ENCODE measurements at places on chromosomes 5 and 9.
A peak's percentile ranks its signal among the peaks of the same experiment; 100 is the strongest.

GRCh38 chr5:7492371-7492770 is 96.4 kb downstream of the ADCY2 start:
- DNase-seq = no peak

- peak; percentile 73 for DNase-seq
Observed at GRCh38 chr9:70438341-70438928, 24.0 kb upstream of the KLF9 start.

DNA sequence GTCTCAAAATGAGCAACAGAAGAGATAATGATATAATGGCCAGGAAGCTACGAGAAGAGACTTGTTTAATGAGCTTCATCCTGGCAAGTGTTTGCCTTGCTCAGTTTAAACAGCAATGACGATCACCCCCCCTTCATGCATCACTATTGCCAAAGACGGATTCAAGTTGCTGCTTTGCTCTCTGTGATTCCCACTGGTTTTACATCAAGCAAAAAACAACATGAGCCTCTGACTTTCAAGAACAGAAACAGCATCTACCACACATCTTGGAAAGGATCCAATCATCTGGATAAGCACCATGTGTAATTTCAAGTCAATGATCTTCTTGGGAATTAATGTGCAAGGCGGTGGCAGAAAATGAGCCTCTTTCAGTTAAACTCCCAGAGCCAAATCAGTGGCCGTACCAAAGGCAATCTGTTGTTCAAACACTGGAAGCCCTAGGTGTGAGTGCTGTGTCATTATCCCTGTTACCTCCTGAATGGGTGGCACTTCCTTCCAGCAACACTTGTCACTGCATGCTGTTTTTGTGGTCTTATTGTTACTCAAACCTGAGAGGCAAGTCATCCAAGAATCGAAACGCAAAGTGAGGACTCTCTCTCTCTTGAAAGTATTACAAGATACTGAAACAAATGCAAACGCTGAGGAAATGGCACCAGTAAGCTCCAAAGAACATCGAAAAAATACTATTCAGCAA is 72.8 kb downstream of the MED27 start:
- no peak for DNase-seq

GRCh38 chr9:78927099-78927940 is 630.4 kb downstream of the PSAT1 start:
- no peak for DNase-seq

DNA sequence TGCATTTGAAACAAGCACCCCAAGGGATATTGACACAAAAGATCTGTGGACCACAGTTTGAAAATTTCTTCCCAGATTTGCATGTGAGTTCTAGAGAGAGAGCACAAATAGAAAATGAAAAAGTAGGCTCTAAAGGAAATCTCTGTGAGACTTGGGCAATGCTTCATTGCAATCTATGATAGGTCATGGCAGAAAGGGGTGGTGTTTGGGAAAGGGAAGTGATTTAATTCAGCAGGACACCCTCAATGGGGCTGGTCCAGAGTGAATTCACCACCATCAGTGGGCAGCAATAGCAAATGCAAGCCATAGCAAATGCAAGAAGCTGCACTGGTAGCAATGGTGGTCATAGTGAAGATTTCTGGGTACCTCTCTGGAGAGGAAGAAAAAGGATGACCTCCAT is 58.1 kb downstream of the ANKRD55 start:
- no peak for DNase-seq

GRCh38 chr9:6581253-6581652 is 64.3 kb downstream of the GLDC start:
- DNase-seq = no peak

GRCh38 chr9:90770182-90770738 is 31.4 kb upstream of the SYK start:
- DNase-seq = no peak

GRCh38 chr5:373710-374602 is 52.4 kb downstream of the AHRR start:
- DNase-seq = peak; percentile 85
